ENCODE measurements at places on chromosomes 3 and 15.

GRCh38 chr3:71801986-71802385 is 17.0 kb upstream of the PROK2 start:
- DNase-seq: no peak

DNA sequence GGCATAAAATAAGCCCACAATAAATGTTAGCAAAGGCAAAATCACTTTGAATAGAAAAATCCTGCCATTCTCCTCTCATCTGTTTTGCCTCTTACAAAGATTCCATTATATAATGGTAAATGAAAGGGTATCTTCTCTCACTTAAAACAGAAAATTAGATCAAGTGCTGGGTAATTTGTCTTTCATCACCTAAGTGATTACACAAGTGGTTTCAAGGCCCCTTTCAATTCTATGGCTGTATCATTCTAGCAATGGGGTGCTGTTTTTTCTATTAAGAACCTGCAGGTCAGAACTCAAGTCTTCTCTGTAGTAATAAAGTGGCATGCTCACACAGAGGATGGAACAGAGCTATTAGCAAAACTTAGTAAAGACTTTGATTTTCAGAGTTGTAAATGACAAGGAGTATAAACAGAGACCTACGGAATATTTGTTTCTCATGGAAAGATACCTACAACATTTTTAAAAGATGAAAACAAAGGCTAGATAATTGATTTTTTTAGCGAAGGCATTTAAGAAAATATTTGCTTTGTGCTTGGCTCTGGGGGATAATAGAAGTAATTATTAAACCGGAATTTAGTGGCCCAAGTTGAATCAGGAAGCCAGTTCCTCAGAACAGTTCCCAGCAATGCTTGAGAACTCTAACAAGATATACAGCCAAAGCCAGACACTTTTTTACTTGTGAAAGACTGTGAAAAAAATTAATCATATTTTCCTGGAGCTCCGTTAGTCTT is 137.4 kb downstream of the CMSS1 start:
- no peak for DNase-seq

- DNase-seq: peak; percentile 71
These were observed 72.2 kb downstream of the TOP2B start for GRCh38 chr3:25592510-25592968.

DNA sequence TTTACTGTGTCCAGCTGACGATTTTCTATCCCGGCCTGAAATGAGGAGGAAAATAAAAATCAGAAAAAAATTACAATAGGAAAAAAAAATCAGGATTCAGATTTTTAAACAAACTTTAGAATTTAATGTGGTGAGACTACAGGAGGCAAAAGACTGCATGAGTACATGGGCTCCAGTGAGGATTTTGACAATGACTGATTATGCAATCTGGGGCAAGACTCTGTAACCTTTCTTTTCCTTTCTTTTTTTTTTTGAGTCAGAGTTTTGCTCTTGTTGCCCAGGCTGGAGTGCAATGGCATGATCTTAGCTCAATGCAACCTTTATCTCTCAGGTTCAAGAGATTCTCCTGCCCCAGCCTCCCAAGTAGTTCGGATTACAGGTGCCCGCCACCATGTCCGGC is 29.9 kb downstream of the SPG11 start:
- DNase-seq: no peak

GRCh38 chr15:51736069-51736468 is 1.4 kb downstream of the LYSMD2 start:
- DNase-seq: no peak

DNA sequence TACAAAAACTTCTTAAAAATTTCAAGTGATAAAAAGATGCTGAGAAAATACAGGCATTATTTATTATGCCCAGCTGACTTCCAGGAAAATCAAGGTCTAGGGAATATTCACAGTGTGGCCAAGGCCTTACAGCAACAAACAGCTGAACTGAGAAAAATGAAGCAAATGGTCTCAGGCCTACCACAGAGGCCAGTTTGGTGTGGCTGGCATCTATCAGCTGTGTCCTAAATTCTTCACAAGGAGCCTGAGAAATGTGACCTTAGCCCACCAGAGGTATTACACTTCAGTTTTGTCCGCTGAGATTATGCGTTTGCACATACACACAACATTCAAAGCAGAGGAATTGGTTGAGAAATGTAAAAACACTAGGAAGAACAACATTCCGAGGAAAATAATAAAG is 77.4 kb downstream of the ANP32A start:
- no peak for DNase-seq

- no peak for DNase-seq
These were observed 277.4 kb upstream of the NR2E3 start for GRCh38 chr15:71532994-71533393.

GRCh38 chr15:92848464-92848851 is 51.7 kb upstream of the CHD2 start:
- no peak for DNase-seq

DNA sequence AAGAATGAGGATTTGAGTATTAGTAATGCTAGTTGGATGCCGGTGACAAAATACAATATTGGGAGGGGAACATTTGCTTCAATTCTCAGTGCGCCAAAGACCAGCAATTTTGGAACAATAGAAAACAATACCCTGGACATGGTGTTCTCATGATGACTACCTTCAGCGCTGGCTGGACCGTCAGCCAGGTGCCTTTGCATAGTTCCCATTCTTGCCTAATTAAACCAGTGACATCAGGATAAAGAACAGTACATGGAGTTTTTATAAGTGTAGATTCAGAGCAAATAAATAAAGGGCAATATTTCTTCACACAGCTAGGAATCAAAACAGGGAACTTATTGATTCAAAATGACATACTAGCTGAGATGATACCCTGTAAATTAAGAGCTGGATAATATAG is 404.8 kb upstream of the RORA start:
- no peak for DNase-seq

GRCh38 chr3:106745344-106746168 is 631.7 kb upstream of the CCDC54 start:
- DNase-seq: peak; percentile 91

GRCh38 chr15:85725019-85725418 is 69.7 kb downstream of the KLHL25 start:
- no peak for DNase-seq

DNA sequence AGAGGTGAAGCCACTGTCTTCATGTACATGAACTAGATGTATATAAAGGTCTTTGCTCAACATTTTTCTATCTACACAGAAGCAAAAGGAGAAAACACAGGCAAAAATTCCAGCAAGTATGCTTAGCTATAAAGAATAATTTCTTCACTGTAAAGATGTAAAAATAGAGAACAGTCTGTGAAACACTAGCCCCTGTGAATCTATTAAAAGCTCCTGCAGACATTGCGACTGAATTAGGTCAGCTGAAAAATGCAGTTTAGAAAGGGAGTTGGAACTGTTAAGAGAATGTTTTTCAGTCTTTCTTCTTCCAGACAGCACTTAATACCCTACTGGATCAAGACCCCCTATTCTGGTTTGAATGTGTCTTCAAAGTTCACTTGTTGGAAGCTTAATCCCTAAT is 291.5 kb downstream of the KBTBD8 start:
- DNase-seq: no peak

DNA sequence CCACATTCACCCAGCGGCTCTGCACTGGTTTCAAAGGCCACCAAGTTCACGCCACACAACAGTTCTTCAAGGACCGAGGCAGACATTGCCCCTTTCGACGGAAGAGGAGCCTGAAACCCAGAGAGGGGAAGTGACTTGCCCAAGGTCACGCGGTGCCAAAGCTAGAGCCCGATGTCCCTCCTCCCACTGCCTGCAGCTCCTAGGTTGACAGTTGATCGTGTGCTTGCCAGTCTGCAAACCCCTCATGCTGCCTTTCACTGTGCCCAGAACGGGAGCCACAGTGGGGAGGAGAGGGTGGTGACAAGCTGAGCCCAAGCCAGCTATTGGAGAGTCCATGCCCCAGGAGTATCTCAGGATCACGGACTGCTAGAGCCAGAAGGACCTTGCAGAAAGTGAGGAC is 230.9 kb downstream of the XXYLT1 start:
- no peak for DNase-seq

- DNase-seq: no peak
These were observed 300.7 kb upstream of the SATB1 start for GRCh38 chr3:18725668-18726407.

DNA sequence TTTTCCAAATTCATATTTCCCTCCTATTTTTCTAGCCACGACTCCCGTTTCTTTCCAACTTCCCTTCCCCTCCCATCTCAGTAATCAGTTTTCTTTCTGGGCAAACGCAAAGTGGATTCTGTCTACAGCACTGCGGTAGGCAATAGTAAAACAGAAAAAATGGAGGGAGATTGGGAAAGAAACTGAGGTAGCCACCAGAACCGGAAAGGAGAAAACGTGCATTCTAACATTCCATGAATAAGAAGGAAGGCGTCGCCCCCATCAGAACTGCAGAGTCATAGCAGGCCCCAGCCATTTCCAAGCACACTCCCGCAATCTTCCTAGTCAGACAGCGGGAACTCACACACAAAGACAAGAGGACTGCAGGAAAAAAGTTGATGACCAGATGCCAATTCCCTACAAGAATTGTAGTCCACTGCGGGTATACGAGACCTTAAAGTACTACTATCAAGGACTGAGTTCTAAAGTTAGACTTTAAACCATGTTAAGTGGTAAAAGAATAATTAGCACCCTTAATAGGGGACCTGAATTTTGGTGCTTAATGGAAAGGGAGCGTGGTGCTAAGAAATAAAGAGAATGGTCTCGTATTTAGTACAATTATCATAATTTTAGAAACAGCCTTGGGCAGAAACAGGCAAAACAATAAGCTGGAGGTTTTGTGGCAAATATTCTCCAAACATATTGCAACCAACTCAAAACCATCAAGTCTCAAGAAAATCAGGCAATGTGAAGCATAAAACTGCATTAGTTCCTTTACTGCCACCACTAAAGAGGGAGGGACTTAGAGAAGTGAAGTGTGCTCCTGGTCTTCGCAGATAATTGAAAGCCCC is 1.4 kb downstream of the PFN2 start:
- peak; percentile 59 for DNase-seq

DNA sequence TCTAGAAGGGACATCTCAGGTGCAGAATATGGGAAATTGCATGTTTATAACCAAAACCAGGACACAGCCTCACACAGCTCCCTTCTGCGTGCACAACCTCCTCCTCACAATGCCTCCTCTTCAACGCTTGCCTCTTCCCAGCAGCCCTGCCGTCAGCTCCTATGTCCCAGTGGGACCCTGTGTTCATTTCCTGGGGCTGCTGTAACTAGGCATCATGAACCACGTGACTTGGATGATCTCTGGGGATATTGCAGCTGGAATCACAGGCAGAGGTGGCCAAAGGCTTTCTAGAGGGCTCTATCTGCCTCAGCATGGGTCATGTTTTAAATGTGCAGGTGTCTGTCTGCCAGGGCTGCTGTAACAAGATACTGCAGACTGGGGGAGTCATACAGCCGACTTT is 375.3 kb downstream of the OCA2 start:
- DNase-seq: no peak

- no peak for DNase-seq
These were observed 32.9 kb downstream of the SNTN start for GRCh38 chr3:63685340-63685739.

DNA sequence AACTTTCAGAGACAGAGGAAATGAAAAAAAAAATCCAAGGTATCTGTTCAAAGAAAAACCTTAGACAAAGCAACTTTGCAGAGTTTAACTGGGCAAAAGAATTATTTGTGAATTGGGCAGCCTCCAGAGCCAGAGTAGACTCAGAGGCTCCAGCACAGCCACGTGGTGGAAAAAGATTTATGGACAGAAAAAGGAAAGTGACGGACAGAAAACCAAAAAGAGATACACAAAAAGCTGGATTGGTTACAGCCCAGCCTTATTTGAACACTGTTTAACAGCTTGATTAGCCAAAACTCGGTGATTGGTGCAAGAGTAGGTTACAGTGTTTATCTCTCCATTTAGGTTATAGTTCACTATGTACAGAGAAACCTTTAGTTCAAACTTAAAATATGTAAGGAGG is 23.7 kb upstream of the GPD1L start:
- DNase-seq: no peak

DNA sequence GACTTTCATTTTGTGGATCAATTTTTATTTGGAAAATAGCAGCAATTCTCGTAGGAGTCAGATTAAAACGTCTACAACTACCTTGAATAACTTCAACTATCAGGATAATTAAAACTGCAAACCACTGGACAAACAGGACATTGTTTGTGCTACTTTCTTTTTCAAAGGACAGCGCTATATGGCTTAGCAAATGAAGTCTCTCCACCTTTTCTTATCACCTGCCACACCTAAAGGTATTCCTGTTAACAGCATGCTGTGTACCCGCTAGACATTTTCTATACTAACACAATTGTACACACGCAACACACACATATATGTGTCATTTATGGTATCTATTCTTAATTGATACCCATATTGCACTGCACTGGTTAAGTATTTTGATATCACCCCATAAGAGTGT is 19.2 kb downstream of the MNS1 start:
- no peak for DNase-seq

GRCh38 chr15:28974142-28974541 is 88.4 kb downstream of the APBA2 start:
- no peak for DNase-seq

DNA sequence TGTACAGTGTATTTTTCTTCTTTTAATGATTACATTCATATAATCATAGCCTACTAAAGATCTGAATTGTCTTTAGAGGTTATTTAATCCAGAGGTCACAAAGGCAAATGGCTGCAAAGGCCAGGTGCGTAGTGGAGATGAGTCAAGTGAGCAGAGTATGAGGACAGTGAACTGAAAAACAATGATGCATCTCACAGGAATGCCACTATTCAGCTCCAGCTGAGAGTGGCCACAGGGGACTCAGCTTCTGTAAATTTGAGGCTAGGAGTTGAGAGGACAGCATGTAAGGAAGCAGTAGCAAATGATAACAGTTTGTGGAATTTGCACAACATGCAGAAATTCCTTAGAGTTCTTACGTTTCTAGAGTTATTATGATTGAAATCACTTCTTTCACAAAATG is 50.4 kb downstream of the COL6A5 start:
- no peak for DNase-seq

DNA sequence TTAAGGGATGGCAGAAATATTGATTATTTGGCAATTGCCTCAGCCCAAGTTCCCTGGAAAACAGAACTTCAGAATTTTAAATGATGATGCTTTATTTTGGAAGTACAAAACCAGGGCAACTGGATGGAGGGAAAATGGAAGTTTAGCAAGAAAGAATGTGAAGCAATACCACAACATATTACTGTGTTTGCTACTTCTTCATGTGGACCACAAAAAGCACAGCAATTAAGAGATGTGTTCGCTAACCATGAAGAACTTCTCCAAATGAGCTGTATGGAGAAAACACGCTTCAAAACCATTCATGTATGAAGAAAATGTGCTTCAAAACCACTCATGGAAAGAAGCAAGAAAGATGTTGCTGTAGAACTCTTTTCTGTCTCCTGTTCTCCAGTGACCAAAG is 64.7 kb upstream of the ARL6 start:
- DNase-seq: no peak

Measured in AG04449 (cell line).